ENCODE measurements at places on chromosomes 16 and 17.

DNA sequence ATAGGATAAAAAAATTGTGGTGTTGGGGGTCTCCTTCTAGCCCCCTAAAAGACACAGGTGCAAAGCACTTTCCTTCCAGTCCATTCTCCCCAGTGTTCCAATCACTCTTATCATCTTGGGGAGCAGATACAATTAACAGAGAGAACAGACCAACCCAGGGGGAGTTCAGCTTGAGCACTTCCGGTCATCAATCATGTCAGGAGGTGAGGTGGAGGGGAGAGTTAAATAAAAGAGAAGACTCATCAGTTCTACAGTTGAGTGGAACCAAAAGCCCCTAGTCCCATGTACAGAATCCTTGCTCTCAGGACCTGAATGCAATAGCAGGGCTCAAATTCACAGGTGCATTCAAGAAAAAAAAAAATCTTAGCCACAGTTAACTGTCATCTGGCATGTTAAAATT is 122.3 kb downstream of the DYNLRB2 start:
- DNase-seq, result no peak

DNA sequence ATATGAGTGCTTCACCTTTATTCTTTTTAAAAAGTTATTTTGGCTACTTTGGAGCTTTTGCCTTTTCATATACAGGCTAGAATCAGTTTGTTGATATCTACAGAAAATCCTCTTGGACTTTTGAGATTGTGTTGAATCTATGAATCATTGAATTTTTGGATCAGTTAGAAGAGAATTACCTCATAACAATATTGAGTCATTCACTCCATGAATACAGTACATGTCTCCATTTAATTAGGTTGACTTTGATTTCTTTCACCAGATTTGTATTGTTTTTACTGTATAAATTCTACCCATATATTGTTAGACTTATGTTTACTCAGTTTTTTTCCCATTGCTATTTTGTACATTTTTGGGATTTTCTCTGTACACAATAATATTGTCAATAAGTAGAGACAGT is 54.4 kb downstream of the TAOK1 start:
- DNase-seq, result no peak

DNA sequence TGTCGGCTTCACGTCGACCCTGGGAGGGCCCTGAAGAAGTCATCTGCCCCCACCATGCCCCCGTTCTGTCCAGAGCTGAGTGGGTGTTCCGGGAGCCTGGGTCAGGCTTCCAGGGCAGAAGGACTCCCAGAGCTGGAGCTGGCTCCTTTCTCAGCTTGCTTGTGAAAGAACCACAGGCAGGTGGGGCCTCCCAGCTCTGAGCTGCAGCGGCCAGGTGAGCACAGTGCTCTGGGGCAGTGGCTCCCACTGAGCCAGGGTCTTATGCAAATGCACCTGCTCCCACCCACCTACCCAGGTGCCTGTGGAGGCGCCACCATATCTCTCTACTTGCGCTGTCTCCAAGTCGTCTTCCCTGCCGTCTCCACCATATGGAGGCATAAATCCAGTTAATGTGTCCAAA is 140.0 kb upstream of the RPL38 start:
- DNase-seq, result no peak

DNA sequence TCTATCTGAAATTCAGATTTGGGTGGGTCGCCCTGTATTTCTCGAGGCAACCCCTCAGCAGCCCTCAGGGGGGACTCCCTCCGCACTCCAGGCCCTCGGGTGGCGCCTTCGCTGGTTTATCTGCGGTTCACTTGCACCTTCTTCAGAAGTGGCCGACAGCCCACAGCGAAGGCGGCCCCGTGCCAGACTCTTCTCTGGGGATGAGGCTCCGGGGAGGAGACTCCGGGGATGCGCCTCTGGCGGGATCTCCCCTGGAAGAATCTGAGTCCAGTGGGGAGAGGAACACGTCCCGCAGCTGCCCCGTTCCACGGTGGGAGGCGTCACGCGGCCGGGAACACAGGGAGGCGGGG is 63.9 kb upstream of the DNAJA2 start:
- DNase-seq, result peak; percentile 19

DNA sequence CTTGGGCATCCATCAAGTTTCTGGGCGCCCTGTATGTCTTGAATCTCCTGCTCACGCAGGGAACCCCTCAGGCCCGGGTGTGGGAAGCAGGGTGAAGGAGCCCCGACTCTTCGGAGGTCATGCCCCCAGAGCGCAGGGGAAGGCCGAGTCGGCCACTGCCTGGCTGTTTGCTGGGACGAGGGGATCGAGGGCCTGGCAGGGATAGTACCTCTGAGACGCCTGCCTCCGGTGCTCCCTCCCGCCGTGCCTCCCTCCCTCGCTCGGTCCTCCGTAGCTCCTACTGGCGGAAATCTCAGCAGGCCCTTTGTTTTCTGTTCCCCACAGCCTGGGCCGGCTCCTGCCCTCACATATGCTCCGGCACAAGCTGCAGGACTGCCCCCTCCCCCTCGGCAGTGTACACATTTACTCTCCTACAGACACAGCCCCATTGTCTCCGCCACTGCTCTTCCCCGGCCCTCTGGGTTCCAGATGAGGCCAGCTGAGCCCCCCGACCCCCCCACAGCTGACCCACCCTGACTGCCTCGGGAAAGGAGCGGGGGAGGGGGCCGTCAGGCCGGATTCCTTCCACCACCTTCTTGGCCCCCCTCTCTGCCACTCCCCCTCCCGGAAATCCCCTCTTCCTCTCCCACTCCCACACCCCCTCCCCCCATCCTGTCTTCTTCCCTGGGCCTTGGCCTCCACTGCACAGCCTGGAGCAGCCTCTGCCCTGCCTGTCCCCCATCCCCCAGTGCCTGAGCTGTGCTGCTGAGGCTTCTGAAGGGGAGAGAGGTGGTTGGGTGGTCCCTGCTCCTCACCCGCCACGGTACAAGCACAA is 1.4 kb downstream of the TRAF4 start:
- no peak for DNase-seq

DNA sequence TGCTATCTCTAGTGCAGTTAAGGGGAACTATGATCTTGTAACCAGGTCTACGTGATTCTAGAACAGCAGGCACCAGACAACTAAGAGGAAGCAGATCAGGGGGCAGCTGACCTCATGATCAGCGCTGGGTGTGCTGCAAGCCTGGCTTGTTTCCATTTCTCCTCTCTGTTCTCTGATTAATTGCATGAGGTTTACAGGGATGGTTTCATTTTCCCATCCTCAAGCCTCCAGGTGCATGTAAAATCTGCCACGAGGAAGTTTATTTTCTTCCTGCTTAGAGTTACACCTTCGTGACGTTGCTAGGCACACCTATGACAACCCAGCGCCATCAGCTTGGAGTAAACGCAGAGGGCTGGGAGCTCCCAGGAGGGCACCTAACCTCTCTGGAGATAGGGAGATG is 4.3 kb upstream of the NUPR1 start:
- DNase-seq, result no peak

- no peak for DNase-seq
Measured at GRCh38 chr17:4407851-4408250, 25.9 kb upstream of the SPNS3 start.

- DNase-seq, result no peak
Measured at GRCh38 chr16:48321317-48322036, 63.7 kb downstream of the SIAH1 start.

GRCh38 chr16:74623214-74623838 is 16.4 kb upstream of the GLG1 start:
- DNase-seq, result no peak

- no peak for DNase-seq
Measured at GRCh38 chr17:18960241-18960665, 8.3 kb downstream of the SLC5A10 start.

GRCh38 chr17:1231456-1231855 is 38.8 kb upstream of the BHLHA9 start:
- DNase-seq, result no peak

DNA sequence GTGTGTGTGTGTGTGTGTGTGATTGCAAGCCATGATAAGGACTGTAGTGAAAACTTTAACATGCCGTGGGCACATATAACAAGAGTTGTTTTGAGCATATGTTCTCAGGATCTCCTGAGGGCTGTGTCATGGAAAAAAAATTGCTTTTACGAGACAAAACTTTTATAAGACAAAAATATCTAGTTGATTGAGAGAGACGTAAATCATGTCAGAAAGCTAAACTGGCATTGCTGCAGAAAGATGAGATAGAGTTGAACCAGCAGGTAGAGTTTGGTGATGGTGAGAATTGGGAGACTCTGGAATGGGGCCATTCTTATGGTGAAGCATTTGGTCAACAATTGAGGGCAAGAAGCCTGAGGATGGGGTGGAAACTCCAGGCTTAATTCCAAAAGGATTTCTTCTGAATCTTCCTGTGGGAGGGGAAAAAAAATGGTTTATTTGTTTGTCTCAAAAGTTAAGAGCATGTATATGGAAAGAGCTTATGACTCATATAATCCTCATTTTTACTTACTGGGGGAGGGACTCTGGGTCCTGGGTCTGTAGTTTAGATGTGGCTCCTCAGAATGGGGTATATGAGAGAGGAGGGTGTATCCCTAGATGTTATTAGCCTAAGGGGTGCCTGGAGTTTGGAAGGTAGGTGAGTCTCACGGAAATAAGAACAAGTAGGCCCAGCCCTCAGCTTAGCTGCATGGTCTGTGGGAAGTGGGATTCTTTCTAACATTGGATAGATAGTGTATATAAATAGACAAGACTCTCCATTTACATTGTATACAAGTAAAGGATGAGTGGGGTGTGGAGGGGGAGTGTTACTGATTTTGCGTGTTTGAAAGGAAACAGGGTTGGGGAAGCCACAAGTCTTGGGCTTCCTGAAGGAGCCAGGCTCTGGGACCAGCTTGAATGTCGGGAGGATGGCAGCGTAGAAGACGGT is 7.1 kb downstream of the MINK1 start:
- no peak for DNase-seq

- DNase-seq, result peak; percentile 76
Measured at GRCh38 chr17:3754458-3755334, 31.0 kb downstream of the HASPIN start.

DNA sequence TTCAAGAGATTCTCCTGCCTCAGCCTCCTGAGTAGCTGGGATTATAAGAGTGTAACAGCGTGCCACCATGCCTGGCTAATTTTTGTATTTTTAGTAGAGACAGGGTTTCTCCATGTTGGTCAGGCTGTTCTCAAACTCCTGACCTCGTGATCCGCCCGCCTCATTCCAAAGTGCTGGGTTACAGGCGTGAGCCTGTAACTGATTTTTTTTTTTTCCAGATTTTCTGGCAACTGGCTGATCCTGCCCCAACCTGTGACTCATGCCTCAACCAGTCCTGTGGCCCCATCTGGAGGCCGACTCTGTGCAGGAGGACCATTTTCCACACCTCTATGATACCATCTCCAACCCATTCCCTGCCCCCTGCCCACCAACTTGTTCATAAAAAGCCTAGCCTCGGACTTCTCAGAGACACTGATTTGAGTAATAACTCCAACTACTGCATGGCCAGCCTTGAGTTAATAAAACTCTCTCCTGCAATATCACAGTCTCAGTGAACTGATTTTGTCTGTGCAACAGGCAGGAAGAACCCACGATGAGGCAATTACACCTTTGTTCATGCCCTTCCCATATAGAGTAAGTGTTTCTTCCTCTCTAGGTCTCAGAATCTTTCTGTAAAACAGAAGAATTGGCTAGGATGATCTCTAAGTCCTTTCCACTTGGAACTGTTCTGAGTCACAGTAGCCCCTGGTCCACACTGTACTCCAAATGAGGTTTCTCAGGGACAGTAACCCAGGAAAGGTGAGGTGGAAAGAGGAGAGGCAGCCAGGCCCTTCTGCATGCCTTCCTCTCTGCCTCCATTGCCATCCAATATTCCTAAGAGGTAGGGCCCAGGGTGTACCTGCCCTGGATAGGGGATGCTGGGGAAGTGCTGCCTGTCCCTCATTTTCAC is 8.8 kb upstream of the CNOT1 start:
- no peak for DNase-seq

GRCh38 chr17:12918142-12918541 is 99.7 kb downstream of the ELAC2 start:
- no peak for DNase-seq

DNA sequence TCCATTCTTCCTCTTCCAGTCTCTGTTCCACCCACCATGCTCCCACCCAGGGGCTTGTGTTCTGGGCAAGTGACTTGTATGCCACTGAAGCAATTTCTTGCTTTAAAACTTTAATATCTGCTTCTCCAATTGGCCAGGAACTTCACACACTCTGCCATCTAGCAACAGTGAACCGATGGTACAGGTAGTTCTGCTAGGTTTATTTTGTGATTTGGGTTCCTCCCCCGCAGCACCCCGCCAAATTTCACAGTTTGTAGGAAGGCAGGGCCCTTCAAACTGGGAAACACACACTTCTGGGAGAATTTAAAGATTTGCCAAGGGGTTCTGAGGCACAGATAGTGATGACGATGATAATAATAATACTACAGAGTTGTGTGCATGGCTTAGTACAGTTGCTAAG is 3.3 kb downstream of the ARSG start:
- DNase-seq, result no peak

Measured in activated gamma-delta T cell treated with Interleukin-2 at 50 U/mL for 16 hours (primary cell).